ENCODE measurements at places on chromosomes 12 and 14. TPM values are rescaled to one million over a fixed set of nuclear protein-coding genes. Genes with fewer than 3 reads are reported as not detected.

Gene DHRS2
- total RNA-seq: not detected

Gene TMEM253
- not detected for total RNA-seq

Gene CRIP2
- total RNA-seq: 352 TPM

Gene POTEG
- not detected for total RNA-seq

Gene ACOT6
- not detected for total RNA-seq

Gene NINJ2
- 3.8 TPM for total RNA-seq

Gene DDX55
- 18.0 TPM for total RNA-seq

Gene NTN4
- 66.7 TPM for total RNA-seq

Gene JPH4
- 1.7 TPM for total RNA-seq

DNA sequence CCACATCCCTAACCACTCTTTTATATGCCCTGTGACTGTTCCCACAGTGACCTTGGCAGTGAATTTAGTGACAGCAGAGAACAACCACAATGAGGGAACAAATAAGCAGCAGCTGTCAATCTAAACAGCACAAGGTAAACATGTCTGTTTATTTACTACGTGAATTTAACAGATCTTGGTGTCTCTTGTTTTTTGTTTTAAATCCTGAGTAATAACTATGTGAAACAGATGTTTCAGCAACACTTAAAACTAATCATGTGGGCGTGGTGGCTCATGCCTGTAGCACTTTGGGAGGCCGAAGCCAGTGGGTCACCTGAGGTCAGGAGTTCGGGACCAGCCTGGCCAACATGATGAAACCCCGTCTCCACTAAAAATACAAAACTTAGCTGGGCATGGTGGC is 17.0 kb upstream of the CFAP54 start:
- H3K4me3 ChIP-seq: no peak overlapping the region
- H3K27me3 ChIP-seq: no peaks in the 10 kb centered on the region
- no peak overlapping the region for H3K27ac ChIP-seq
- no peaks in the 10 kb centered on the region for H3K36me3 ChIP-seq
- DNase-seq: no peak

DNA sequence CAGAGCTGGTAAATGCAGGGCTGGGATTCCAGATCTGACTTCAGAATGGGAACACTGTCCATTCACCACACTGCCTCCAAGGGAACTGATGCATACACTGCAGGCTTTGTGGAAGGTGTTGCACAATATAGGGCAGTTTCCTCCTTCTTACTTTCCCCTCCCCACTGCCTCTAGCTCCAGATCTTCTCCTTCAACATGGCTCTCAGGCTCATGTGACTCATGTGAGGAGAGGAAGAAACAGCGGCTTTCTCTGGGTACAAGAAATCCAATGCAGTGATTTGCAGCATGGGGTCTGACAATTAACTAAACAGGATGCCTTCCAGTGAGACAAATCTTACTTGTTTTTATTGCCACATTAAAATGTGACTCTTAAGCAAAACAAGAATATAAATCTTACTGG is 447.6 kb upstream of the CCDC196 start:
- no peaks in the 10 kb centered on the region for H3K27me3 ChIP-seq
- no peak overlapping the region for H3K27ac ChIP-seq
- H3K4me1 ChIP-seq: no peaks in the 10 kb centered on the region
- DNase-seq: peak; percentile 52
- H3K36me3 ChIP-seq: no peaks in the 10 kb centered on the region

GRCh38 chr12:109743076-109743910 is 29.7 kb downstream of the FAM222A start:
- H3K27me3 ChIP-seq: peaks cover 3% of the 10 kb centered on the region
- DNase-seq: peak; percentile 46
- no peak overlapping the region for H3K27ac ChIP-seq
- no peak overlapping the region for H3K4me3 ChIP-seq
- H3K36me3 ChIP-seq: no peaks in the 10 kb centered on the region
- H3K4me1 ChIP-seq: no peaks in the 10 kb centered on the region

DNA sequence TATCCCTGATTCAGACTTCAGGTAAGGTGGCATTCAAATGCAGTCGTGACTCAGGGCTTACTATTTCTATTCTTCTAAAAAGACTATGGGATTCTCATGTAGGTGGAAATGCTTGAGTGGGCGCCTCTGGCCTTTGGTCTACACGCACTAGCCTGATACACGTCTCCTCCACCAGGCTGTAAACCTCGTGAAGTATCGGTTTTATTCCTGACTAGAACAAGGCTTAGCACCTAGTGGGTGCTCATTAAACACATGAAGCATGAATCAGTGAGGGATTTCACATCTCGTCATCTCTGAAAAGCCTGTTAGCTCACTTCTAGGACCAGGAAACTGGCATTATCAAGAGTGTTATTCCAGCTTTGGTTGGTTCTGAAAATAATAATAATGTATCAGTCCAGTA is 17.7 kb upstream of the HNF1A start:
- no peaks in the 10 kb centered on the region for H3K36me3 ChIP-seq
- no peaks in the 10 kb centered on the region for H3K27me3 ChIP-seq
- no peak for DNase-seq
- no peak overlapping the region for H3K27ac ChIP-seq
- H3K4me1 ChIP-seq: no peaks in the 10 kb centered on the region

DNA sequence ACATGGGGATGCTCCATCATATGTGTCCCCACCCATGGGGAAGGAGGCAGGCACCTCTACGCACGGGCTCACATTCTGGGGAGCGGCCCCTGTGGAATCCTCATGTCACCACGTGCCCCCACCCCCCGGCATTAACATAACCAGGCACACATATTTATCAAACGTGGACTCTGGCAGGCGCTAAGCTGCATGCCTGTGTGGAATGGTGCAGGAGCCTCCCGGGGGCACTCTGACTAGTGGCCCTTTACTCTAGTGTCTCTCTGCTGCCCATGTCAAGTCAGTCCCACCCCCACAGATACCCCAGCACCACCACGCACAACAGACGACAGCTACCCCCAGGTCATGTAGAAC is 66.1 kb downstream of the CCDC88C start:
- no peaks in the 10 kb centered on the region for H3K27me3 ChIP-seq
- H3K4me3 ChIP-seq: no peak overlapping the region
- DNase-seq: no peak
- no peaks in the 10 kb centered on the region for H3K4me1 ChIP-seq
- H3K36me3 ChIP-seq: no peaks in the 10 kb centered on the region

DNA sequence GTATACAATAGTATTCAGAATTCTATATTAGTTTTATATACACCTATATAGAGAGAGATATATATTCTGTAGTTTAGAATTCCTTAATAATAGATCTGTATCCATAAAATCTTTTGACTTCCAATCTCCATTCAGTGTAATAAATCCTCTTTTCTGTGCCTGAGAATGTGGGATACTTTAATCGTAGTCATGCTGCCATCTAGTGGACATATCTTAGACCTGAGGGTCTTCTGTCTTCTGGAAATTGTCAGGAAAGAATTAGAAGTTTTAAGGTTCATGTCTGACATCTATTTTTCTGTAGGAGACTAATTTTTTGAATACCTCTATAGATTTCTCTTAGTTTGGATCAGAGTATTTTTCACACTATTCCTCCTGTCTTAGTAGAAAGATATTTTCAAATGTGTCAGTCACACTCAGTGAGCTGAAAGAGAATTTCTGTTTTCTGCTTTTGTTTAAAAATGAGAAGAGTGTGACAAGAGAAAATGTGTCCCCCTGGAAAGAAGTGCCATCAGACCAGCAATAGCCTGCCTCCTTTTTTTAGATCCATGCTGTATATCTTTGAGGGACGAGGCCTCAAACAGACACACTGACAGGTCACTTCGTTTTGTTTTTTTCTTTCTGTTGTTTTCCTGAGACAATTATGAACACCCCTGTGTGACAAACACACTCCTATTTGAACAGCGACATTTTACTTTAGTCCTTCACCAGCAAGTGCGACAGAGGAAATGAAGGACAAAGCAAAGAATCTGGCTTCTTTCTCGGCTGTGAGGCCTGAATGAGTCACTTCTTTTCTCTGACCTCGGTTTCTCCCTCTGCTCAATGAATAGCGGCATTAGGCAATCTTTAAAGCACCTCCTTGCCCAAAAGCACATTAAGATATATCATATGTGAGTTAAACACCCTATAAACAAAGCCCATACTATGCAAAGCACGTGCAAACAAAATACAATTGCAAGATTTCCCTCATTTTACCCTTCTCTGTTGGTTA is 96.3 kb downstream of the GALC start:
- no peaks in the 10 kb centered on the region for H3K27me3 ChIP-seq
- H3K27ac ChIP-seq: no peak overlapping the region

- no peak for DNase-seq
- no peak overlapping the region for H3K4me3 ChIP-seq
- no peaks in the 10 kb centered on the region for H3K4me1 ChIP-seq
- H3K27me3 ChIP-seq: no peaks in the 10 kb centered on the region
- no peak overlapping the region for H3K27ac ChIP-seq
Measured at GRCh38 chr12:119749666-119750065, 81.7 kb downstream of the PRKAB1 start.

DNA sequence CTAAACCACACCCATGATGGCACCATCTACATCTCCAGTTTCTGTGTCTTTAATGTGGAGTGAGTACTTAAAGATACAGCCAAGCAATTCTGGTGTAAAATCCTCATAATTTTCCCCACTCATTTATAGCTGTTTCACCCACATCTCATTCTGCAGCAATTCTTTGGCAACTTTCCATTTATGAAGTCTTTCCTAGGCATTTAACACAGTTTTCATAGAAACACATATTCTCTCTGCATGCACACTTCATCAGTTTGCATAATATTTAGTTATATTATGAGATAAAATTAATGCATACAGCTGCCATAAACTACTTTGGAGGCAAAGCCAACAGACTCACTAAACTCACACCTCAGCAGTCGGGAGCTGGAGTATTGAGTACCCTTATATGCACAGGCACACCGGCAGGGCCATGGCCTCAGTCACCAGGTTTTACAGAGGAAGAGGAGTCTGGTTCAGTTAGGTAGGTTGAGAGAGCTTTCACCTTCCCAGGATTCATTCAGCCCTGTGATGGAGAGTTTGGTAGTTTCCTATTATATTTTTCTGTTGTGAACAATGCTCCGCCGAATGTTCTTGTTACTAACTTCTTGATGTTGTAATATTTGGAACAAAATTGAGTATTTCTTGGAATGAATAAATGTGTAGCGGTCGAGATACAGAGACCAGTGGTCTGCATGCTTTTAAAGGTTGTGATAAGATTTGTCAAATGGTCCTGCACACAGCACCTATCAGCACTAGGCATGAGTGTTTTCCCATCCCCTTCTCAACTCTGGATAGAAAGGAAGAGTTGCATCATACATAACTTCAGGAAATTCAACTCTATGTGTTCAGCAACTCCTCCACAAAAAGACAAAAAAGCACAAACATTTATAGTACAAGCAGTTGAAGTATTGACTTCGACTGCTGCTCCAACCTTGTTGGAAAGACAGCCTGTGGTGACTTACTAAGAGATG is 123.5 kb downstream of the TTC8 start:
- H3K27ac ChIP-seq: no peak overlapping the region
- DNase-seq: no peak
- no peaks in the 10 kb centered on the region for H3K36me3 ChIP-seq
- no peak overlapping the region for H3K4me3 ChIP-seq

DNA sequence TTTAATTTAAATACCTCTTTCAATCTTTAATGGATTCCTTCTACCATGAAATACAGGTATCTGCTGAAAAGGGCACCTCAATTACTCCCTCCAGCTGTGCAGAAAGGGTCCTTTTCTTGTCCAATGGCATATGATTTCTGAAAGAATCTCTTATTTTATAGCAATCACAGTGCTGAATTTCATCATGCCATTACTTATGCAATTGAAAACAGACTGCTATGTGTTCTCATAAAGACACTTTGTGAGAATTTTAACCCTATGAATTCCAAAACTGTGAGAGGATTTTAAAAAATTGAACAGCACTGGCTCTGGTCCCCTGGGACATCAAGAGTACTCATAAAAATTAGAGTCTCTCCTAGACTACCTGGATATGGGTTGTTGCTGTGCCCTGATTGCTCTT is 45.9 kb upstream of the CNOT2 start:
- no peak overlapping the region for H3K4me3 ChIP-seq
- no peak overlapping the region for H3K27ac ChIP-seq
- H3K4me1 ChIP-seq: no peaks in the 10 kb centered on the region
- no peak for DNase-seq
- H3K36me3 ChIP-seq: no peaks in the 10 kb centered on the region

DNA sequence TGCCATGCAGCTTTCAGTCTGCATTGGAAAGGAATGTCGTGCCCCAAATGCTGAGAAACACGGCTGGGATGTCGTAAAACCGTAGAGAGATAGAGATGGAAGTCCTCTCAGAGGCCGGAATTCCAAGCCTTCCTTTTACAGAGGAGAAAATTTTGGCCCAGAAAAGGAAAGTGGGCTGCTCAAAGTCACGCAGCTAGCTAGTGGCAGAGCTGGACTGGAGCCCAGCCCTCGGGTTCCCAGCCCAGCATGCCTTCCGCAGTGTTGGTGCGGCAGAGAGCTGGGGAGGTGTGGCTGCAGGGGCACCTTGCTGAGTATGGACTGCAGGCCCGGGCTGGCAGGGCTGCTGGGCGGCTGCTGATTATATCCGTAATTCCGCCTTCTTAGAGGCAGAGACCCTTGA is 50.3 kb downstream of the KCNA1 start:
- no peak overlapping the region for H3K27ac ChIP-seq
- no peak for DNase-seq
- H3K36me3 ChIP-seq: no peaks in the 10 kb centered on the region
- H3K4me1 ChIP-seq: no peaks in the 10 kb centered on the region

- no peak overlapping the region for H3K27ac ChIP-seq
- H3K4me3 ChIP-seq: no peak overlapping the region
- no peak for DNase-seq
- H3K4me1 ChIP-seq: no peaks in the 10 kb centered on the region
- no peaks in the 10 kb centered on the region for H3K27me3 ChIP-seq
Measured at GRCh38 chr12:65816086-65816485, 8.2 kb upstream of the HMGA2 start.

DNA sequence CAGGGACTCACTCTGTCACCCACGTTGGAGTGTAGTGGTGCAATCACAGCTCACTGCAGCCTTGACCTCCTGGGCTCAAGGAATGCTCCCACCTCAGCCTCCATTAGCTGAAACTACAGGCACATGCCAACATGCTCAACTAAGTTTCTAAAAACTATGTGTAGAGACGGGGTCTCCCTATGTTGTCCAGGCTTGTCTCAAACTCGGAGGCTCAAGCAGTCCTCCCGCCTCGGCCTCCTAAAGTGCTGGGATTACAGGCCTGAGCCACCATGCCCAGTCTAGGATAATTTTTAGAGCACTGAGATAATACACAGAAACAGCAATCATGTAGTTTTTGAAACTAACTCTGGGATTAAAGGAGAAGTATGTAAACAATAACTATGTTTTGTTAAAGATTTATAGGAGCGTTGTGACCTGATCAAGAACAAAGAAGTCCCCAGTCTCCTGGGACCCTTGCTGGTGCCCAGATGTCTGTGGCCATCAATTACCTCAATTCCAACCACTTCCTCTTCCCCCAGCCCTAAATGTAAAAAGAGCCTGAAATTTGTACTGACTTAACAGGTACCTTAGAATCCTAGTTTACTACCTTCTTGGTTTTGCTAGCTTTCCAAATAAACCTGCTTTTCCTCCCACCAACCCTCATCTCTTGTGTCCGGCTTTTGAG is 28.9 kb upstream of the EGLN3 start:
- H3K36me3 ChIP-seq: no peaks in the 10 kb centered on the region
- H3K27me3 ChIP-seq: no peaks in the 10 kb centered on the region
- no peaks in the 10 kb centered on the region for H3K4me1 ChIP-seq
- no peak for DNase-seq

GRCh38 chr12:40099423-40099853 is 6.4 kb downstream of the SLC2A13 start:
- peaks cover 6% of the 10 kb centered on the region for H3K4me1 ChIP-seq
- no peak overlapping the region for H3K27ac ChIP-seq
- H3K4me3 ChIP-seq: no peak overlapping the region
- no peaks in the 10 kb centered on the region for H3K27me3 ChIP-seq

GRCh38 chr12:5512601-5512970 is 80.7 kb downstream of the NTF3 start:
- no peaks in the 10 kb centered on the region for H3K27me3 ChIP-seq
- H3K27ac ChIP-seq: no peak overlapping the region
- H3K4me1 ChIP-seq: no peaks in the 10 kb centered on the region
- no peaks in the 10 kb centered on the region for H3K36me3 ChIP-seq
- no peak for DNase-seq
